Hepatocyte (in vitro differentiated cells): ENCODE measurements at places on chromosomes 16 and 17.

DNA sequence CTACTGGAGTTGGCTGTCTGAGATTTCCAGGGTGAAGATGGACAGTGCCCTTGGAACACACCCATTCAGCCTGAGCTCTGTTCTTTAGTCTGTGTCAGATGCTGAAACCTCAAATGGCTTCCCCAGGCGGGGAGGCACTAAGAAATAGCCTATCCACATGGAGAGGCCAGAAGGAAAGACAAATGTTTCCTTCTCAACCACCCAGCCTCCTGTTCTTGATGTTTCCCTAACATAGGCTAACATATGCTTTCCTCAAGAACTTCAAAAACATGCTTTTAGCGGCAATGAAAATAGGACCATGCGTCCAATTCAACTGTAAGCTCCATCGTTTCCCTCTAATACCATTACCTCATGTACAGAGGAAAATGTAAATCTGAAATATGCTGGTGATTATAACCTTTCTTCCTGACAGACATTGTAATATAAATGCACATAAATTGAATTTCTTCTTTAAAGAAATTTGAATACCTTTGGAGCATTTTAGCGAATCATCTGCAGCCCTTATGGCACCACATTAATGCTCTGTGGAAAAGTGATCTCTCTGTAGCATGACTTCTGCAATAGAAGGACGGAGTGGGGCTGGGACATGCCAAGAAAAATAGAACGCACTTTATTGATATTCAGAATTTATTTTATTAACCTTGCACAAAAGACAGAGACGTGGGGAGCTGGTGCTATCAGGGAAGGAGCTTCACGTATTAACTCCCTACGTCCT is 60.1 kb downstream of the IRX3 start:
- no peak for DNase-seq
- no peak overlapping the region for H3K4me3 ChIP-seq
- no peaks in the 10 kb centered on the region for H3K4me1 ChIP-seq

- H3K4me3 ChIP-seq, result no peak overlapping the region
- H3K4me1 ChIP-seq, result no peaks in the 10 kb centered on the region
- peaks cover 12% of the 10 kb centered on the region for H3K27me3 ChIP-seq
- H3K27ac ChIP-seq, result no peak overlapping the region
- H3K36me3 ChIP-seq, result no peaks in the 10 kb centered on the region
- no peak for DNase-seq
Measured at GRCh38 chr17:45970659-45971058, 28.4 kb upstream of the STH start.

GRCh38 chr16:27639561-27640276 is 89.8 kb downstream of the KATNIP start:
- DNase-seq, result peak; percentile 66
- H3K36me3 ChIP-seq, result no peaks in the 10 kb centered on the region
- no peak overlapping the region for H3K4me3 ChIP-seq
- no peaks in the 10 kb centered on the region for H3K27me3 ChIP-seq

- H3K4me1 ChIP-seq, result peaks cover 7% of the 10 kb centered on the region
- H3K4me3 ChIP-seq, result no peak overlapping the region
- DNase-seq, result no peak
- H3K27ac ChIP-seq, result no peak overlapping the region
Measured at GRCh38 chr17:63983320-63983719, 10.6 kb upstream of the SCN4A start.

DNA sequence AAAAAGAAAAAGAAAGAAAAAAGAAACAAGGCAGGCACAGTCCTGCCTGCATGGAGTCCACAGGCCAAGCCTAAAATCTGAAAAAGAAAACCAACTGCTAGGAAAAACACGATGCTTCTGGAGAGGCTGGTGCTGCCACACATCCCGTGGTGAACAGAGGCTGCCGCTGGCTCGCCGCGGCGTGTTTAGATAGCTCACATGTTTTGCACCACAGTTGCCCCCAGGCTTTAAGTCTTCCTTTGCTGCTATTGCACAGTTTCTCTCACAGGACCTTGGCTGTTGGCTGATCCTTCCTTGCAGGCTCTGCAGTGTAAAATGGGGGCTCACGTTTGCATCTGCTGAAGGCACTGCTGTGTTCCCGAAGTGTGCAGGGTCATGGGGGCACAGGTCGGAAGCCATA is 8.6 kb downstream of the SLC6A4 start:
- no peaks in the 10 kb centered on the region for H3K36me3 ChIP-seq
- H3K4me1 ChIP-seq, result peaks cover 16% of the 10 kb centered on the region
- no peaks in the 10 kb centered on the region for H3K27me3 ChIP-seq

- H3K27ac ChIP-seq, result no peak overlapping the region
- H3K4me3 ChIP-seq, result no peak overlapping the region
- peaks cover 4% of the 10 kb centered on the region for H3K27me3 ChIP-seq
- H3K36me3 ChIP-seq, result no peaks in the 10 kb centered on the region
Measured at GRCh38 chr17:73571511-73572130, 72.6 kb downstream of the SDK2 start.

DNA sequence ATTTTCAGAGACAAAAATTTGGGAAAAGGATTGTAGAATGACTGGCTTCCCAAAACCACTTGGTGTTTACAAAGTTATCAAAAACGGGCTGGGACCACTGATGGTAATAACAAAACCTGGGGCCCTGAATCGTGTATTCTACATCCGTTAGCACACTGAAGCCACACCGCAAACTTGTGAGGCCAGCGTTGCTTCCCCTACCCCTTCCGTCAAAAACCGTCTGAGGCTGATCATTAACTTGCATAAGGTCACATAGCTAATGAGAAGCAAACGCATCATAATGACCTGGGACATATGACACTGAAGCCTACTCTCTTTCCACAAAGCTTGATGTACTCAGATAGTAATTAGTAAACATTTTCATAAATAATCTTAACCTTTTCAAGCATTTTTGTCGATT is 704.3 kb downstream of the MAF start:
- no peak overlapping the region for H3K4me3 ChIP-seq
- H3K4me1 ChIP-seq, result no peaks in the 10 kb centered on the region
- H3K27me3 ChIP-seq, result no peaks in the 10 kb centered on the region
- no peak overlapping the region for H3K27ac ChIP-seq
- no peaks in the 10 kb centered on the region for H3K36me3 ChIP-seq
